ENCODE measurements at places on chromosomes 11 and 22.

DNA sequence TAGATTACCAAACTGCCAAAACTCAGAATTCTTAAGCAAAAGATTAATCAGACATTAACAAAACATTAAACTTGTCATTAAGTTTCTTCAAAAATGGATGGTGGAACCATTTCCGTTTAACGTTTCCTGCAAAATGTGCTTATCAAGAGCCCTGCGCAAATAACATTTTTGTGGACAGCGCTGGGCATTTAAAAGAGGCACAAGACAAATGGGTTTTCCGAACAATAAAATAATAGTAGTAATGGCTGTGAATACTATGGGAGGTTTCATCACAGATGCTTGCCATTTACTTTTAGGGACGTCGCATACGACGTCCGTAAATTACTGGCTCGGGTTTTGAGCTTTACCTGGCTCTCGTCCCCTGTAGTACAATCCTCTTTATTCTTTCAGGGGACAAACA is 1.1 kb downstream of the NPAT start:
- no peak for DNase-seq

DNA sequence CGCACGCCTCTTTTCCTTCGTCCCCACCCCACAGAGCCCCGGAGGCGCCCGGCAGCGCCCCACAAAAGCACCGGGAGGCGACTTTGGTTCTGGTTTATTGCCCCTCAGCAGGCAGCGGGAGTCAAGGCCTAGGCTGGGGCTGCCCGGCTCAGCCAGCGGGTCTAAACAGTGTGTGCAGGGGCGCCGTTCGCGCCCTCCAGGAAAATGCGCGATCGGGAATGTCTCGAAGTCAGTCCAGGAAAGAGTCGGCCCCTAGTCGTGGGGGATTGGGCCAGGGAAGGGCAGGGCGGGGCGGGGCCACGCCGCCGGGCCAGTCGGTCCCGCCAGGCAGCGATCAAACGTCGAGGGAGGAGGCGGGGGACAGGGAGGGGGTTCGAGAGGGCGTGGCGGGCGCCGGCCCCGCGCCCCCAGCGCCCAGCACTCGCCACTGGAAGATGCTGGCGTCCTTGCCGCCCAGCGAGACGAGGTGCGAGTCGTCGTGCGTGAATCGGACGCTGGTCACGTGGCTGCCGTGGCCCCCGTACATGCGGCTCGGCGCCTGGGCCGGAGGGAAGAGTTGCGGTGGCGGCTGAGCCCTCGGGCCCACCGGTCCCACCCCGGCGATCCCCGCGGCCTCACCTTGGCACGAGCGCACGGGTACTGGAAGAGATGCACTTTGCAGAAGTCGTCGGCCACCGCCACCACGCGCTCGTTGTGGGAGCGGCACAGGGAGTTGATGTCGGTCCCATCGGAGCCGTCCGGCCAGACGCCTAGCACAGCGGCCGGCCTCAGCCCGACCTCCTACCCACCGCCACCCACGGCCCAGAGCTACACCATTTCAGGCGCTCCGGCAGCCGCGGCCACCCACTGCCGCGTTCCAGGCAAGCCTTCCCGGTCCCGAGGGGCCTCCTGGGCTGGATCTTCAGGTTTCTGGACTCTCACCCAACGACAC is 741 bp upstream of the MTA2 start:
- DNase-seq = peak; percentile 84

- DNase-seq = no peak
Observed at GRCh38 chr11:1753229-1753928, 3.0 kb upstream of the IFITM10 start.

- no peak for DNase-seq
Observed at GRCh38 chr22:38164551-38164918, 17.1 kb downstream of the PLA2G6 start.

DNA sequence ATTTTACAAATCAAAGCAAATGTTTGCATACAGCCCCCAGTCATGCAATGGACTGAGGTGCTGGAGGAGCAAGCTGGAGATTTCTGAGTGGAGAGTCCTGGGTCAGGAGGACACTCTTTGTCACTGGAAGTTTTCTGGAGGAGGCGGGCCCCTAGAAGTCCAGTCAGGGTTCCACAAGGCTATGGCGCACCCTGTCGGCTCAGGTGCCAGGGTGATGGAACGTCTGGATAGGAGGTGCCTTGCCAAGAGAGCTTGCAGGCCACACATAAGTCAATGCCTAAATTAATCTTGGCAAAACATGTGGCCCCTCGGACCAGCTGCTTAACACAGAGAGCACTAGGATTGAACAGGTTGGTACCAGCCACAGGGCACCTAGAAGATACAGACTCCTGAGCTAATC is 174.7 kb upstream of the CADM1 start:
- DNase-seq = peak; percentile 35

DNA sequence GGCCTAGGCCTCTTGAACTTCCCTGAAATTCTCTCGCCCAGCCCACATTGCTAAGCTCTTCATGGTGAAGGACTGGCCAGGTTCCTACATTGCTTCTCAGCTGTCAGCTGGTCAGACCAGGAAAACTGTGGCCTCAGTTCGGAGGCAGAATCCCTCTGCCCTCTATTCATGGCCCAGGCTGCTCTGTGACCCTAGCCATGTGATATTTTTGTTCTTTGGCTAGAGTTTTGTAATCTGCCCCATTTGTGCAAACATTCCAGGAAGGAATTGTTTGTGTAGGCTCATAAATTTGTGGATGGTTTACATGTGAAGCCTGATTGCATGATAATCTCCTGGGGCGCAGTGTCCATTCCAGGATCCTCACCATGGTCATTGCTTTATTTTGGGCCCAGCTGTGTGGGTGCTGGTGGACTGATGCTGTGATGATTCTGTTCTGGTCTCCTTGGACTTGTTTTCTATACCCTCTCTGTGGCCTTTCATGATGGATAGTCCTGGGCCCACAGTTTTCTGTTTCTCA is 149.1 kb upstream of the E2F8 start:
- no peak for DNase-seq

- peak; percentile 2 for DNase-seq
Observed at GRCh38 chr11:131867457-131868257, 497.2 kb downstream of the NTM start.

GRCh38 chr11:20369826-20370225 is 6.3 kb downstream of the HTATIP2 start:
- no peak for DNase-seq

- no peak for DNase-seq
Observed at GRCh38 chr11:16690086-16690485, 48.4 kb upstream of the C11orf58 start.

DNA sequence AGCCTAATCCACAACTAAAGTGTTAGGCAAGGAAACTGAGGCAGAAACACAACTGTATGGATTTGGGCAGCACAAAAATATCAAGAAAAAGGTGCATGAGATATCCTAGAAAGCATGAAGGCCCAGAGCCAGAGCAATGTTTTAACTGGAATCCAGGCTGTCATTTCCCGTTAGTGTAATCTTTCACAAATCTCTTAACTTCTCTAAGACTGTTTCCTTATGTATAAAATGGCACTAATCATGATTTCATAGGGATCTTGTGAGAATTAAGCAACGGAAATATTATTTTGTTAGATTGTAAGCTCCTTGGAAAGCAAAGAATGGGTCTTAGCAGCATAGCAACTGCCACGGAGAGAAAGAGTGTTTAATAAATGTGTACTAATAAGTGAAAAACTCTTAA is 14.7 kb upstream of the SYTL2 start:
- DNase-seq = no peak

- DNase-seq = no peak
Observed at GRCh38 chr11:25988178-25988577, 343.8 kb upstream of the ANO3 start.

DNA sequence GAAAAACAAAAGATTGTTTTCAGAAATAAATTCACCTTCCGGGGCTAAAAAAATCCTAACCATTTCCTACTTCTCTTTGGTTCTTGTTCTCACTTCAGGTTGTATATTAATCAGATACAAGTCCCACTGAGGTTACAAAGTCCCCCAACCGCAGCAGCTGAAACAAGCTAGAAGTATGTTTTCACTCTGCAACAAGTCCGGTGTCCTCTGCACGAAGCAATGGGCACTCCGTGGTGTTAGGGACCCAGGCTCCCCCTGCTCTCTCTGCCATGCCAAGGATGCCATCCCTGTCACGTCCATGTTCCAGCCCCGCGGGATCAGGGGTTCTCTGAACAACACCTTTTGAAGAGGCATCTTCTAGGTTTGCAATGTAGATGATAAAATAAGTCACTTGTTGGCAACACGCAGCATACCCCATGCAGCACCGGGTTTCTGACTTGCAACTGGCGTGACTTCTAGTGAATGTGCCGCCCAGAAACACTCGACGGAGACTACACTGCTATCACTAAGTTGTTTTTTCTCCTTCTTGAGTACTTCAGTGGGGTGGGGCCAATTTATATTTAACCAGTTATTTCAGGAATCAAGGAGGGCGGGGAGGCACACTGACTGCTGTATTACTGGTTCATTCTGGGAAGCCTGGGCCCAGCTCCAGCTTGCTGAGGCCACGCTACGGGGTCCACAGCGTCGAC is 25.4 kb upstream of the GSTP1 start:
- DNase-seq = no peak

GRCh38 chr11:95078526-95078925 is 11.1 kb upstream of the ENDOD1 start:
- peak; percentile 47 for DNase-seq

DNA sequence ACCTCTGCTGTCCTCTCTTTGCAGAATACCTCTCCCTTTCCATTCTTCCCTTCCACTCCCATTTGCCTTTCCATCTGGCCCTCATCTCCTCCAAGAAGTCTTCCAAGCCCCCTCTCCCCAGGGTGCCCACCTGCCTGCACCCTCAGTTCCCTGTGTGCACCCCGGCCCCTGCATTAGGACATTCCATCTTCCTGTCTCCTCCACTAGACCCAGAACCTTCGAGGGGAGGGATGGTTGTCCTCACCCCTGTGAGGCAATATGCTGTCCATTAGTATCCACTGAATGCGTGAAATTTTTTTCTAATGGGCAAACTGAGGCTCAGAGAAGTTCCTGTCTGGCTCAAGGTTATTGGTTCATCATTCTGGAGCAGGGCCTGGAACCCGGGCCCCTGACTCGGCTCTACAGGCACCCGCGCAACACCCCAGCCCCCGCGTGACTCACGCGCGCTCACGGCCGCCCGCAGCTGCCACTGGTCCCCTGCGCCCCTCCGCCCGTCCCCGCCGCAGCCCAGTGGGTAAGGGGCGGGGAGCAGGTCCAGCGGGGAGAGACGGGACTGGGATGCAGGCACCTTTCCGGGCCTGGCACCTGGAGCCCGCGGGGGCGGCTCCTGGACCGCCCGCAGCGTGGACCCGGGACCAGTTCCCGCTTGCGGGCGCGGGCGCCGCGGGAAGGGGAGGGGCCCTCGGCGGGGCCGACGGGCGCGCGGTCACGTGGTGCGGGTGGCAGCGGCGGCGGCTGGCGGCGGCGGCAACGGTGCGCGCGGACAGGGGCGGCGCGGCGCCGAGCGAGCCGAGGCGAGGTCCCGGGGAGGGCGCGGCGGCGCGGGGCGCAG is 7.0 kb downstream of the SEPTIN3 start:
- no peak for DNase-seq

GRCh38 chr11:48025984-48026340 is 45.6 kb downstream of the PTPRJ start:
- no peak for DNase-seq

DNA sequence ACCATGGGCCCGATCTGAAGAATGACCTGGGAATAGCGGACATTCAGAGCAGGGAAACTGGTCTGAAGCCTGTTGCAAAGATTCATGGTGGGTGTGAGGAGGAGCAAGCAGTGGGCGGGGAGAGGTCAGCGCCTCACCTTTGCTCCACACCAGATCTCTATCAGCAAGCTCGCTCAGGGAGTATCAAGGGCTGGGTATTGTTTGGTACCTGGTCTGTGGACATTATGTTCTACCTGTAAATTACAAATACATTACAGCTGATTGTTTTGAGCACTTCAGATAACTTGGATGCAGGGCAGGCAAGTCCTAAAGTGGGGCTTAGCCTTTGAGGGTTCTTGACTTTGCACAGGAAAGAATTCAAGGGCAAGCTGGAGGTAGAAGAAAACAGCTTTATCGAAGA is 10.8 kb upstream of the SEC14L4 start:
- DNase-seq = no peak

- peak; percentile 48 for DNase-seq
Observed at GRCh38 chr11:67504950-67505581, at the start of gene PITPNM1. Gene PITPNM1 (minus strand): TSS chr11:67505363. CDS start chr11:67504180, 1,183 bp downstream.

- no peak for DNase-seq
Observed at GRCh38 chr22:23772315-23772648, 367 bp upstream of the MMP11 start.

DNA sequence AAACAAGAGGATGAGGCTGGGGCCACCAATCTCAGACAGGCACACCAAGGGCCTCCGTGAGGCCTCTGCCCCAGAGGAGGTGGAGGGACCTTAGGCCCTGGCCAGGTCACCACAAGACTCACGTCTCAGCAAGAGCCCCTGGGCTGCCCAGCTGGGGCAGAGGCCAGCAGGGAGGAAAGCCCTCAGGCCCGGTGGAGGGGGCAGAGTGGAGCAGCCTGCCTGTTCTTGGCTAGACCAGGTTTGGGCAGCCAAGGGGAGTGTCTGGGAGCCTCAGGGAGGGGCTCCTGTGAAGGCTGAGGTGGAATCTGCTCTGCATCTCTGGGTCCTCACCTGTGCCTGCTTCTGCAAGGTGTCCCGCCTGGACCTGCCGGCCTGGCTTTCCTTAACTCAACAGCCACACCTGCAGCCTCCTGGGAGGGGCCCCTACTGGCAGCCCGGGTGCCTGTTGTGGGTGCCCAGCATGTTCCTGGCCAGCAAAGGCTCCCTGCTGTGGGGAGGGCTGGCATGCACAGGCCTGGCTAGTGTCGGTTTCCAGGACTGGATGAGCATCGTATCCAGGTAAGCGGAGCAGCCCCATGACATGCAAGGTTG is 11.9 kb downstream of the TTLL12 start:
- no peak for DNase-seq

GRCh38 chr11:7575841-7576725 is 62.3 kb downstream of the PPFIBP2 start:
- DNase-seq = no peak

GRCh38 chr11:27387362-27387761 is 24.3 kb upstream of the CCDC34 start:
- DNase-seq = no peak

- DNase-seq = no peak
Observed at GRCh38 chr11:36452236-36452940, 57.7 kb downstream of the TRAF6 start.

- DNase-seq = no peak
Observed at GRCh38 chr22:49097171-49097925, 730.3 kb downstream of the BRD1 start.

GRCh38 chr11:74636630-74637184 is 44.3 kb downstream of the POLD3 start:
- no peak for DNase-seq

DNA sequence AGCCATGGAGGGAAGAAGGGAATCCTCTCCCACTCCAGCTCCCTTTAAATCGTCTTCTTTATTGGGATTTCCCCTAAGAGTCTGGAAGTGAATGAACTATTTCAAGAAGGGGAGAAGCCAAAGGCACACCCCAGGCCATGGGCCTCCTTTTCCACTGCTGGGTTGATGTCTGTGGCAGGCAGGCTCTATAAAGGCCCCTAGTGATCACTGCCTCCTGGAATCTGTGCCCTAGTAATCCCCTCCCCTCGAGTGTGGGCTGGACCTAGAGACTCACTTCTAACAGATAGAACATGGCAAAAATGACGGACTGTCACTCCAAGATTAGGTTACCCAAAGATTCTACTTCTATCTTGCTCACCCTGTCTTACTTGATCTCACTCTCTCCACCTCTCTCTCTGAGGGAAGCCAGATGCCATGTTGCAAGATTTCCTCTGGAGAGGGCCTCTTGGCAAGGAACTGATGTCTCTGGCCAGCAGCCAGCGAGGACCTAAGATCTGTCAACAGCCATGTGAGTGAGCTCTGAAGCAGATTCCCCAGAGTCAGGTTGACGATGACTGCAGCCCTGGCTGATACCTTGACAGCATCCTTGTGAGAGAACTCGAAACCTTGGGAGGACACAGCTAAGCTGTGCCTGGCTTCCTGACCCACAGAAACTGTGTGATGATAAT is 444.8 kb downstream of the SOX6 start:
- no peak for DNase-seq

All from SK-N-DZ (cell line).